Amniotic stem cell (primary cell): ENCODE measurements at places on chromosomes 2 and 18.

DNA sequence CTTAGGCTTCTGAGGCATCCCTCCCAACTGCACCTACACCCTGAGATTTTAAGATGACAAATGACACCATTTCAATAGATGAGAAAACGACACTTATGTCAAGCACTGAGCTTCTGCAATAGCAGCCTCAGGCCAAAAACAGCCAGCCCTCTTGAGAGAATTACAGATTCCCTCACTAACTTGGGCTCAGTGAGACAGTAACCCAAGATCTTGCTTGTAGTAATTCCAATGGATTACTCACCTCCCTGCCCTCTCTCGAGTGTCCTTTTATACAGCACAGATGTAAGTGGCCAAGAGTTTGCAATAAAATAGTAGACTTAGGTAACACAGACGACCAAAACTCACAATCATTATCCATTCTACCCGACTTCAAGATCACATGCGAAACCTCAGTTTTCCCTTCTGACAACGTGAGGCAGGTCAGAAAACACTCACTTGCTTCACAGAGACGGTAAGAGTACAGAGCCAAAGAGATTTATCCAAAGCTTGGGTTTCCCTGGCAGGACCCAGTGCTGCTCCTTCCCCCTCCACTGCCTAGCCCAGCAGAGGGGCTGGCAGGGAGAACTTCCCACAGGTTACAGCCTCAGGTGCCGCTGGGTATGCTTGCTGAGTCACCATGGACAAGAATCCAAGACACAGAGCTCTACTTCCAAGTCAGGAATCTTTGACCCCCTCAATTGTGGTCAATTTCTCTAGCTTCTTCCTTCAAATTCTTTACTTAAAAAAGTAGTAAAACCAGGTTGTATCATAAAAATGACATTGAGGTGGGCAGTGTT, 181.4 kb downstream of the MYO5B start:
- peak; percentile 7 for DNase-seq

GRCh38 chr2:1448009-1448408, 34.7 kb downstream of the TPO start:
- no peak for DNase-seq

DNA sequence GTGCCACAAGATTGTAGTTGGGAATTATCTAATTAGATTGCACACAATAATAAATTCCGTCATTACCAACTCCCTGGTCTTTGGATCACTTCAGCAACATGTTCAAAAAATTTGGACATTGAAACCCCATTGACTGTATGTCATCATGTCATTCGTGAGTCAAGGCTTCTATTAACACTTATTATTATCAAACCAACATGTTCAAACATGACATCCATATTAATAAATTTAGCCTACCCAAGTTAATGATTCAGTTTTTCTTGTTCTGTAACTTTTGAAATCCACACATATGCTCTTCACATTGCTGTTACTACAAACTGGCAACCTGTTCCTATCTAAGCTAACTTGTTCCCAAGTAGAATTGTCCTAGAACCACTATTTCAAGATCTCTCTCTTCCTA, 1142.7 kb upstream of the SLC39A10 start:
- no peak for DNase-seq

GRCh38 chr2:73176205-73176880, 26.0 kb upstream of the NOTO start:
- DNase-seq, result no peak

- no peak for DNase-seq
Observed at GRCh38 chr18:45268583-45268982, 346.7 kb upstream of the SLC14A2 start.

GRCh38 chr2:129803032-129803431, 176.4 kb upstream of the RAB6C start:
- DNase-seq, result no peak

- no peak for DNase-seq
Observed at GRCh38 chr18:76275727-76276313, 219.2 kb downstream of the ZNF516 start.

GRCh38 chr18:73201940-73202339, 334.2 kb upstream of the NETO1 start:
- DNase-seq, result no peak

DNA sequence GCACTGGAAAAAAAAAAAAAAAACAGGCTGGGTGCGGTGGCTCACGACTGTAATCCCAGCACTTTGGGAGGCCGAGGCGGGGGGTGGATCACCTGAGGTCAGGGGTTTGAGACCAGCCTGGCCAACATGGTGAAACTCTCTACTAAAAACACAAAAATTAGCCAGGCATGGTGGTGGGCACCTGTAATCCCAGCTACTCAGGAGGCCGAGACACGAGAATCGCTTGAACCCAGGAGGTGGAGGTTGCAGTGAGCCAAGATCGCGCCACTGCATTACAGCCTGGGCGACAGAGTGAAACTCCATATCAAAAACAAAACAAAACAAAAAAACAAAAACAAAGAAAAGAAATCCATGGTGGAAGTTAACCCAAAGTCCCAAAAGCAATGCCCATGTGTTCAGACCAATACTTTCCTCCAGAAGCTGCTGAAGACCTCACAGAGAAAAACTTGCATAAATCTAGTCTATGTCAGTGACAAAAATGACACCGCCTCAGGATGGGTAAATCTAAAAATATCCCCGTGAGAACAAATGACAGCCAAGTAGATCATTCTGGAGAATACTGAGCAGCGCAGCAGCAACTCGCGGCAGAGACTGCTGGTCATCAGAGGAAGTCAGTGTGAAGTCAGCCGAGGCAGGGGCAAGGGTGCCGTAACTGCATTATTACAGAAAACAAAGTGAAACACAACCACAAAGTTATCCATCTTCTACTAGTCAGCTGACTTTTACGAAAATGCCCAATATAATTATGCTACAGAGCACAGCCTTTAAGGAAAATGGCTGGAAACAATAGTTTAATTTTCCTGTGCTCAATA, 41.0 kb downstream of the LPIN2 start:
- DNase-seq, result no peak

DNA sequence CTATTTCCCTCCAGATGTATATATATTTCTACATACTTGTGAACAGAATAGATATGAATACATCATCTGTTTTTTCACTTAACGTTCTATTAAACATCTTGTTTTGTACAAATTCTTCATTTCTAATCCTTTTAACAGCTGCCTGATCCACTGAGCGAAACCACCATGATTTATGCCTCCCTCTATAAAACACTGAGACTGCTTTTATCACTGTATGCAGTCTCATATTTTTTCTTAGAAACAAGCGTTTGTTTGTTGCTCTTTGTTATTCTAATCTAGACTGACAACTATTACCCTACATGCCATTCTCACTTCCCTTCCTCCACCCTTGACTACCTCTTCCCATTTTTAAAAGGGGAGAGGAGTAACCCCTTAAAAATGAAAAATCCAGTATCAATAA, 88.2 kb downstream of the DTNB start:
- DNase-seq, result no peak

- DNase-seq, result no peak
Observed at GRCh38 chr18:44736664-44737380, 56.1 kb downstream of the SETBP1 start.

GRCh38 chr2:44205169-44205568, 36.5 kb downstream of the PPM1B start:
- no peak for DNase-seq

GRCh38 chr2:61736953-61737352, 116.9 kb downstream of the FAM161A start:
- DNase-seq, result no peak

GRCh38 chr2:39301352-39301751, 57.6 kb upstream of the CDKL4 start:
- no peak for DNase-seq

DNA sequence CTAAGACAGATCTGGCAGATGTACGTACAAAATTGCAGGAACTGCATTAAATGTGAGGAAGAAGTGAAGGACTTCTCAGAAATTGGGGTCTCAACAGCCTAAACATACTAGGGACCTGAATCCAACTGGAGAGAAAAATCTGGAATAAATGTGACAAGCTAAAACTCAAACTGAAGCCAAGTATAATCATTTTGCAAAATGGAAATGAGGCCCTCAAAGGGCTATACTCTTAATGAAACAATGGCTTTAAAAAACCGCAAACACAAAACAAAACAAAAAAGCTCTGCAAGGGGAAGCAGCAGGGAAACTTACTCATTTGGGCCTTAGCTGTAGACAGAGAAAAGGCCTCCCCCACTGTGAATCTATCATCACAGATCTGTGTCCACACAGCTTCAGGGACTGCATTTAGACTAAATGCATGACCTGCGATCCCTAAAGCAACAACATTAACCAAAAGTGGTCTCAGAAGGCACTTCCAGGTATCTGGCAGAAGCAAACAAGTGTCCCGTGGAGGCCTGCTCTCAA, 63.2 kb downstream of the CCBE1 start:
- DNase-seq, result no peak

- DNase-seq, result no peak
Observed at GRCh38 chr2:181239201-181239799, 217.9 kb upstream of the ITGA4 start.

DNA sequence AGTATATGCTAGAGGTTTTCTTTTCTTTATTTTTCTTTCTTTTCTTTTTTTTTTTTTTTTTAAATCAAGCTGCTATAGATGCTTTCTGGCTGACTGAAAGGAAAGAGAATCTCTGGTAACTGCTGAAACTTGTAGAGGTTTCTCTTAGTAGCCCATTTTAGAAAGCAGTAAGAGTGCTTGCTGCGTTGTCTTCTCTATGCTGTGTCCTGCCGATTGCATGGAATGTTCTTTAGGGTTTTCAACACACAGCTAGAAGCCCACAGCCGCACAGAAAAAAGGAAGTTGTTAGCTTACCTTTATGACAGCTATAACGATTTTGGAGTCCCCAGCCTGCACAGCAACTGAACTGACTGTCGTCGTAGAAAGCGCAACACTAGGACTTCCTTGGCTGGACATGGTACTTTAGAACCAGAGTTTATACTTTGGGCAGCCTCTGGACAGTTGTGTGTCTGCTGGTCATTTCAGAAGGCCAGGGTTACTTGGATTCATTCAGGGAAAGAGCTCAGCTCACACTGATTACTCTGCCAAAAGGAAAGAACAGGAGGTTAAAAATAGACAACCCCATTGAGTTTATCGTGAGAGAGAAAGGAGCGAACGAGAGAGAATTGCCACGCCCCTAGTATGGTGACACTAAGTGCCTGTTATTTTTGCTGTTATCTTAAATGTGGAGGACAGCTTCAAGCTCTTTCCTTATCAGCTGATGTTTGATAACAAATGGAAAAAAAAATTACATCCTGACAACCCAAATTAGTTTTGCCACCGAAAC, at the start of gene CCDC141:
CCDC141 (minus strand) TSS at position 592 of the 766 bp plus-strand sequence; CDS start at position 396, 196 bp downstream.
- DNase-seq, result no peak

DNA sequence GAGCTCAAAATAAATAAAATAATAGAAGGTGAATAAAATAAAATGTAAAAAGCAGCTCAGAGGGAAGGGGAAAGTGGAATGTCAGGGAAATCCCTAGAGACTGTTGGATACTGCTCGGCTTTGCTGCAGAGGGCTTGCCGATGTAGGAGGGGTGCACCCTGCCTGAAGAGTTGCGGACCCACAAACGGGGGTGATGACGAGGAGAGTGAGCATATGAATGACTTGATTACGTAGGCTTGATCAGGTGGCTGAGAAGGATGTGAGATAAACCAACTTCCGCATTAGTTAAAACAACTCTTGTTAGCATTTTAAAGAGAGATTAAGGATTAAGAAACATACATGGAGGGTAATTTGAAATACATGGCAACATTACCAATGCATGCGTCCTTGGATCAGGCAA, 21.0 kb upstream of the TMEM237 start:
- no peak for DNase-seq

DNA sequence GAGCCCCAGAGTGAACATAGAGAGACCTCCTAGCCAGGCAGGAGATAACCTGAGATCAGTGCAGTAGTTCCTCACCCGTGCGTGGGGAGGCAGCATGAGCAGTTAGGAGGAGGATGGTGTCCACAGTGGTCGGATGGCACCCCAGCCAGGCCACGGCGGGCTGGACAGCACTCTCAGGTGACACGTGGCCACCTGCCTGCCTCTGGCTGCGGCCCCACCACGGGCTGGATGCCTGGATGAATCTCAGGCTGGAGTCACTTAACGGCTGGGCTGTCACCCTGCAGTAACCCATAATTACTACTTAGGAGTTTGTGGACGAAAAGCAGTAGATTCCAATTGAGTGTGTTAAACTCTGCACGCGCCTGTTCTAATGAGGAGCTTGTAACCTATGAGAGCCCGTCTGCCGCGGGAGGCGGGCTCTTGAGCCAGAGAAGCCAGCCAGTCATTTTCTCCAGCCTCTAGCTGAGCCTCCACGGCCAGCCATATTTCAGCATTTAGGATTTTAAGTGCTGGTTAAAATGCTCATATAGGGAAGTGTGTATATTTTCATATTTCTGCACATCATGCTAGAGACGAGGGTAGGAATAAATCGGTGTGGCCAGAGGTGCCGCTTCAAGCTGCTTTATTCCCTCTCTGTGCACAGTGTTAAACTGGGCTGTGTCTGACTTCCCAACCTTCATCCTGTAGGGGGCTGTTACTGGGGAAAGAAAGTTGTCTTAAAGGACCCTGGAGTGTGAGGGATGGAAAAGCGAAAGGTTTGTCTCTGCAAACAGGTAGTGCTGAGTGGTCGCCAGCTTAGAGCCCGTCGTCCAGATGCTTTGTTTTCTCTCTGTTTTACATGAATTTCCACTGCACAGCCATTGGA, 144.0 kb downstream of the GLI2 start:
- DNase-seq, result no peak

GRCh38 chr2:234710066-234710465, 213.2 kb upstream of the ARL4C start:
- no peak for DNase-seq

GRCh38 chr18:35464831-35465279, 32.9 kb downstream of the INO80C start:
- no peak for DNase-seq

DNA sequence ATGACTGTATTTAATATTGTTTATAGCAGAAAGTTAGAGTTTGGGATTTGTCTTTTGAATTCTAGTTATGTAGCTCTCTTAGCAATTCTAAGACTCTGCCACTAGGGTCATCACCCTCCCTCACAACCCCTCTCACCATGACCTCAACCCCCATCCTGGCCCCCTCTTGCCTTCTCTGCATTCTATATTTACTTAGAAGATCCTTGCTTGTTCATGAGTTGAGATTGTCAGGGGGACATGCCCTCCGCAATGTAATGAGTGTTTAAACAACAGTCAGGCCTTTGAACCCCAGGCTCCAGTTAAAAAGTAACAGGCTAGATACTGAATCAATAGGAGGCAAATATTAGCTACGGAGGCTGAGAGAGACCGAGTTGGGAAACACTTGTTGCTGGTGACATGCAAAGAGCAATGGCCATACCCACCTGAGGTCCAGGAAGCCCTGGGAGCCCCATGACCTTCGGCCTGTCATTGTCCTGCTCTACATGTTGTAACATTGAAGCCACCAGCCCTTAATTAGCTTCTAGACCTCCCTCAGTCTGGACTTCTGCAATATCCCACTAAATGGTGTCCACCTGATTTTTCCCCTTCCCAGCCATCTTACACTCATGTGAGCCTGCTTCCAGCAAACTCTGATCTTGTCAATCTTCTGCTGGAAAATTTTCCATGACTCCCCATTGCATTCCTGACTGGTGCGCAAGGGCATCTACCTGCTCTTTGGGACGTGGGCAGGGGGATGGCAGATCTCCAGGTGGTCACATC, 221.1 kb downstream of the ALPK2 start:
- no peak for DNase-seq
